NCI-H774 (cell line): ENCODE measurements at places on chromosomes 7 and 10.
A peak's percentile ranks its signal among the peaks of the same experiment; 100 is the strongest.

DNA sequence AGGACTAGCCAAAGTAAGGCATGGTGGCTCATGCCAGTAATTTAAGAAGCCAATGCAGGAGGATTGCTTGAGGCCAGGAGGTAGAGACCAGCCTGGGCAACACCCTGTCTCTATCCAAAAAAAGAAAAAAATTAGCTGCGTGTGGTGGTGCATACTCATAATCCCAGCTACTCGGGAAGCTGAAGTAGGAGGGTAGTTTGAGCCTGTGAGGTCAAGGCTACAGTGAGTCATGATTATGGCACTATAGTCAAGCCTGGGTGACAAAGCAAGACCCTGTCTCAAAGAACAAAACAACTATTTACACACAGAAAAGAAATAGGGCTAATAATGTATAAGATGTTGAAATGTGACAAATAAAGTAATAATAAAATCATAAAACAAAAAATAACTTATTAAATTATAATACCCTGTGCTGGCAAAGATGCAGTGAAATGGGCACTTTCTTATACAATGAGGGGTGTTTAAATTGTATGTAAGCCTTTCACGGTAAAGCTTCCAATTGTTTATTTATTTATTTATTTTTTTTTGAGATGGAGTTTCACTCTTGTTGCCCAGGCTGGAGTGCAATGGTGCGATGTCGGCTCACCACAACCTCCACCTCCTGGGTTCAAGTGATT is 175.2 kb downstream of the TPST1 start:
- no peak for DNase-seq

DNA sequence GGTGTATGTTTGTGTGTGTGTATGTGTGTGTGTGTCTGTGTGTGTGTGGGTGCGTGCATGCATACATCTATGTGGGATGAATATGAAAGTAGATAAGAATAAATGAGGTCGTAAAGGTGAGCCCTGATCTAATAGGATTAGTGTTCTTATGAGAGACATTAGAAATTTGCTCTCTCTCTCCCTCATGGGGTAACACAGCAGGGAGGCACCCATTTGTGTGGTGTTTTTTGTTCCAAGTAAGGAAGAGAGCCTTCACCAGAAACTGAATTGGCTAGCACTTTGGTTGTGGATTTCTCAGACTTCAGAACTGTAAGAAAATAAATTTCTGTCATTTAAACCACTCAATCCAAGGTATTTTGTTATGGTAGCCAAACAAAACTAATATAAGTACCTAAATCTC is 353.7 kb upstream of the CHRM2 start:
- no peak for DNase-seq

- DNase-seq, result no peak
Observed at GRCh38 chr10:3622845-3623621, 162.0 kb downstream of the KLF6 start.

DNA sequence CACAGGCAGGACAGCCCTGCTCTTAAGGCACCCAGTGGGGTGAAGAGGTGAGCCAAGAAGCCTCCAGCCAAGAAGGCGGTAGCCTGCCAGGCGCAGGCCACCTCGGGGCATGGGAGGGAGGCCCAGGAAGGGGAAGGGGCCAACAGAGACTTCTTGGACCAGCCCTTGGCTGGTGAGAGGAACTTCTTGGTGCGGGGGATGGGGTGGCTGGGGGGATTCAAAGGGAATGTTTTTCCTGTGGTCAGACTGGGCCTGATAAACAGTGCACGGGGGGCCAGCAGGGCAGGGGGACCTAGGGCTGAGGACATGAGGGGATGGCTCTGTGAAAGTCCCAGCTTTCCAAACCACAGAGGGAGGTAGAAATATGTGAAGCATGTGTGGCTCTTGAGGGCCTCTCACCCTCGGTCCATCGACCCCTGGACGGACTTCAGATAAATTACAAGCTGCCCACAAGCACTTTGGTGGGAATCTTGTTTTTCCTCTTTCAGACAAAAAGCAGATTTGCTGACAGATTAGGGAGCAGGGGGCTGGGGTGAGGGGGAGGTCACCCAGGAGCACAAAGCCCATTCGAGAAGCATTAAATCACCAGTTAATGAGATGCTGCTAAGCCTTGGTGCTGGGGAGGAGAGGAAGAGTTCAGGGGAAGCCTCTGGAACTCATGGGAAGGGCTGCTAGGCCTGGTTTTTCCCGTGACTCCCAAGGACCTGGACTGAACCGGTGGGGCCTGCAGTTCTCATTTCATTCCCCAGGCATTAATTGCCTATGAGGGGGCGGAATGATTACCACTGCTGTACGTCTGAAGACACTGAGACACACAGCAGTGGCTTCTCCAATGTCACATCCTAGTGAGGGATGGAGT is 11.3 kb downstream of the CRYGN start:
- DNase-seq, result no peak

- DNase-seq, result no peak
Observed at GRCh38 chr7:30245913-30246312, 38.5 kb upstream of the ZNRF2 start.

DNA sequence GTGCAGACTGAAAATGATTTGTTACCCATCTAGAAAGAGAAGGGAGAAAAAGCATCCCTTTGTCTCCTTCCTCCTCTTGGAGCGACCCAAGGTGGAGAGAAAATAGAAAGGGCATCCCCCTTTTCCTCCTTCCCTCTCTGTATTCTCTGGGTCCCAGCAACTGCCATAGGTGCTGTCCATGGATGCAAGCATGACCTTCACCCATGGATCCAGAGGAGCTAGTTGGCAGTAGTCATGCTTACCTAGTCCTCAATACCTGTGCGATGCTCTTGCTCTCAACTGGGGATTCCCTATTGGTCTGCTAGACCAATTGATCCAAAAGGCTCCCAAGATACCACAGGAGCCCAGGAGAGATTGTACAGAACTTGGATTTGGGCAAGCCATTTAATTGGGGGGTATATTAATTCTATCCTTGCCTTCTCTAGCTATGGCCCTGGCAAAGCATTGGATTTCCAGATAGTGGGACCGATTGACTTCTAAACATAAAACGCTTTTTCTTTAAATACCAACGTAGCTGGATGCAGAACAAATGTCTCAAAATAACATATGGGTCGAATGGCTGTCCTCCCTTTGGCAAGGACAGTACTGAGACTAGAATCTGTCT is 547.8 kb upstream of the IGFBP3 start:
- no peak for DNase-seq

DNA sequence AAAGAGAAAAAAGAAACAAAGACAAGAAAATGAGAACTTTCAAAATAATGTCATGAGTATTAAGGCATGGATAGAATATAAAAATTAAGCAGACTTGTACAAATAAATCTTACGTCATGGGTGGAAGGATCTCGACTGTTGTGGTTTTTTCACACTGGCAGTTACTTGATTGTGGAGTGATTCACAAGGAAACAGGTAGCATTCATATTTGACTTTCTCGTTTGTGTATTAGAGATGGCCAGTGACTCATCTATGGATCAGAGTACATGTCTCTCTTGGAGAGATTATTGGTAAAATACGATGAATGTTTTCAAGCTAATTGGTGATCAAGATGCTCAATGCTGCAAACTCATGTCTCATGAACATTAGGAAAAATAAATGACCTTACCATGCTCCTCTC is 564.3 kb downstream of the GATA3 start:
- no peak for DNase-seq

DNA sequence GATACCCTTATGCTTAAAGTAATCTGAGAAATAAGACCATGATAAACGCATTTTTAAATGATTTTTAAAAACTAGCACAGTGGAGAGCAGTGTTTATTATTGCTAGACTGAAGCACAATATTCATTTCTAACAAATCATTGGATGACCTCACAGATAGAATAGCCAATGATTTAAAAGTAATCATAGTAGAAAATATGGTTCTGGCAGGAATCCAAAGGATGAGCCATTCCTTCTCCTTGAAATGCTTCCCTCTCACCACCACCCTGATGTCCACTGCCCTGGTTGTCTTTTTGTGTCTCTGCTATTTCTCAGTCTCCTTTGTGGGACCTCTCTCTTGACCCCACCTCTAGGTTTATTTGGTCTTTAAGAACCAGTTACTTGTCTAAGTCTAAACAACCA is 64.9 kb downstream of the PRKG1 start:
- no peak for DNase-seq

- no peak for DNase-seq
Observed at GRCh38 chr7:127933146-127933545, 98.1 kb downstream of the LRRC4 start.

- DNase-seq, result no peak
Observed at GRCh38 chr10:36725581-36726520, 399.5 kb upstream of the ANKRD30A start.

GRCh38 chr7:98409843-98410242 is 9.0 kb upstream of the BAIAP2L1 start:
- no peak for DNase-seq

GRCh38 chr10:76651154-76651553 is 986.5 kb downstream of the KCNMA1 start:
- no peak for DNase-seq

DNA sequence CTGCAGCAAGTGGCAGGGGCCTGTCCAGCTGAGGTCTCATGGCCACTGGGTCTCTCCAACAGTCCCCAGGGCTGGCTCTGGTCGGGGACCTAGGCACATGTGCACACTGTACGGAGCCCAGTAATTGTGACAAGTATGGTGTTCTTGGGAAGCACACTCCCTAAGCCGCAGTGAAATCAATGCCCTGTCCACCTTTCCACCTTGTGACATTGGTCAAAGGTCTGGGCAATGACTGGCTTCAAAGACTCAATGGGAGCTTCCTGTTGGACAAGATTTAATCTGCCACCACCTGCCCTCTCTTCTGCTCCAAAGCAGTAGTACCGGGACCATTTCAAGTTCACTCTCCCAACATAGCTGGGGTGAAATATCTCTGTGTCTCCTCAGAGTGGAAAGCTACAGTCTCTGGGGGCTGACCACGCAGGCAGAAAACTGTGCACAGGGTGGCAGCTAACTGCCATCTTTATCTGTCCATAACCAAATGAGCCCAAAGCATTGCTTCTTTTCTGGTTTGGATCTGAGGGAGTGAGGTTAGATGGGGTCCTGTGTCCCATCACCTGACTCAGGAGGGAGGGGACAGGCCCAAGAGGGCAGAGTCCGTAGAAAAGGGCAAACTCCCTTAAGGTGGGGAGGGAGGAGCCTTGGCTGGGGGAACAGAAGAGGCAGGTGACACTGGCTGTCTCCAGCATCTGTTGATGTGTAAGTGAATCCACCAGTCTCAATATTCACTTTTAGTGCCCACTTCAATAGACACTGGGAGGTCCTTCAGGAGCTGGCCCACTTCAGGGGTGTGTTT is 307.7 kb downstream of the TNS3 start:
- no peak for DNase-seq

GRCh38 chr10:116892907-116893685 is 43.8 kb downstream of the ENO4 start:
- no peak for DNase-seq

DNA sequence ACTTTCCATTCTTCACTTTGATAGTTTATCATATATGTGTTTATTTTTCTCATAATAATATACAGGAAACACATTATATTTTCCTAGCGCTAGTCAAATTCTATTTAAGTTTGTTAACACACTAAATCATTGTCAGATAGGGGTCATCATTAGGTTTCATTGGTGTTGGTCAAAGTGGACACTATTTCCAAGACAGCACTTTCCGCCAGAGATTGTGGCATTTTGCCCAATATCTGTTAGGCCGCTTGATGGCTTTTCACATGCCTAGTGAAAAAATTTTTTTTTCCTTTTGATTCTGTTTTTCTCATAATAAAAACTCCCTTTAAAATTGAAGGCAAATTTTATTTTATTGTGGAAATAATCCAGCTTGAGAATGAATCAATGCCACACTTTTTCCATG is 495.4 kb upstream of the AKR1E2 start:
- DNase-seq, result no peak

DNA sequence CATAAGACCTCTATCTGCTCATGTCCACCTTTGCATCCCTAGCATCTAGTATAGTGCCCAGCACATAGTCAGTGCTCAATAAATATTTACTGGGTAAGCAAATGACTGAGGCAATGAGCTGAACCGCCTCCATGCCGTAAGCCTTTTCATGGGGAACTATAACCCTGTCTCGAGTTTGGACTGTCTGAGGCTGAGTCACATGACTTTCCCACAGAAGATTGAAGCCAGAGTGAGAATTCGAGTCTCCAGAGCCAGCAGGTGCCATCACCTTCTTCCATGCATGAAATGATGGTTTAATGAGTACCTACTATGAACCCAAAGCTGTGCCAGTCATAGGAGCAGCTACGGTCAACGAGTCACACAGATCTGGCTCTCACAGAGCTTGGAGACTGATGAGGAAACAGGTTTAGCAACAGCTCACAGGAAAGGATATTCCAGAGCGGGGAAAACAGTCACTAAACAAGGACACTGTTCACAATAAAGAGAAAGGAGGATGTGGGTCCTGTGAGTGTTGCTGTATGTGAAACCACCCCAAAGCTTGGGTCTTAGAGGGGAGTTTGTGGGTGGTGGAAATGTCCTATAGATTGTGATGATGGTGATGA is 75.2 kb downstream of the TEX36 start:
- DNase-seq, result no peak

GRCh38 chr7:94525923-94526322 is 16.3 kb downstream of the CASD1 start:
- DNase-seq, result no peak

DNA sequence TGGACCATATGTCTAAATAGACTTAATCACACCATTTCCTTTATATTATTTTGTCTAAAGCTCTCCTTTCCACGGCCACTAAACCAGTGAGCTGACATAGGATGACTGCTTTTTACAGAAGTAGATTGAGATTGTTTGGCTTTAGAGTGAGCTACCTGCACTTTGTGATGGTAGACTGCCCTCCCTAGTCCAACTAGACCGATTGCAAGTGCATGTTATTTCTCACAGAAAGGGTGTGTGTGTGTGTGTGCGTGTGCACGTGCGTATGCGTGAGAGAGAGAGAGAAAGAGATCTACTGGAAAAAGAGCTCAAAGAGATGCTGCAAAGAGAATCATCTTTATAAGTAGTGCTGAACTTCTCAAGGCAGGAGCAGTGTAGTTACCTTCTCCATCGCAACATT is 60.7 kb downstream of the VCL start:
- peak; percentile 50 for DNase-seq

DNA sequence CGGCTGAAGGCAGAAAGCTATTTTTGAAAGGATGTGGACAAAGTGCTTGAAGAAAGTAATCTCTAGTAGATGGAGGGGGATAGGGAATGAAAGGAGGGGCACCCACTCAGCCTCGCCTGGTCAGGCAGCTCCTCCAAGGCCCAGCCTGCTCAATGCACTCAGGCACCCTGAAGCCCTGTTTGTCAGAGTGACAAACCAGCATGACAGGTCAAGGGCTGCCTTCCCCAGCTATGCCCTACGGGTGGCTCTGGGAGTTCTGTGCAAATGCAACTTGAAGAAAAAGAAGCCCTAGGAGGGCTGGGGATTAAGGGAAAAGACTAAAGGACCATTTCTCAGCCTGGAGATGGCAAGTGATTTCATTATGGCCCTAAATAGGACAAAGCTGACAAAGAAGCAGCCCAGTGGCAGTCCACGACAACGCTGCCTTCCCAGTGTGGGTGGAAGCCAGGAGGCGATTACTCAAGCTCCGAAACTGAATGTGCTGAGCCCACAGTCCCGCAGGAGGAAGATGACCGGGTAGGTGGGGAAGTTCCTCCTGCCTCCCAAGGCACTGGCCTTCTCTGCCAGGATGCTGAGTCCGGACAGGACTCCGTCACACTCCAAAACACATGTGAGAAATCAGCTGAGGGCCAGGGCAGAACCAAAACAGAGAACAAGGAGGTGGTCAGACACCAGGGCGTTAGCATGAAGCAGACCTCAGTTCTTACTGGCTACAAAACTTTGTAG is 16.3 kb downstream of the LIPA start:
- DNase-seq, result no peak

GRCh38 chr10:124598773-124599587 is 137.4 kb downstream of the LHPP start:
- no peak for DNase-seq

- DNase-seq, result no peak
Observed at GRCh38 chr10:28566458-28567015, 33.6 kb downstream of the WAC start.
